ENCODE measurements at places on chromosomes 7 and 10.

DNA sequence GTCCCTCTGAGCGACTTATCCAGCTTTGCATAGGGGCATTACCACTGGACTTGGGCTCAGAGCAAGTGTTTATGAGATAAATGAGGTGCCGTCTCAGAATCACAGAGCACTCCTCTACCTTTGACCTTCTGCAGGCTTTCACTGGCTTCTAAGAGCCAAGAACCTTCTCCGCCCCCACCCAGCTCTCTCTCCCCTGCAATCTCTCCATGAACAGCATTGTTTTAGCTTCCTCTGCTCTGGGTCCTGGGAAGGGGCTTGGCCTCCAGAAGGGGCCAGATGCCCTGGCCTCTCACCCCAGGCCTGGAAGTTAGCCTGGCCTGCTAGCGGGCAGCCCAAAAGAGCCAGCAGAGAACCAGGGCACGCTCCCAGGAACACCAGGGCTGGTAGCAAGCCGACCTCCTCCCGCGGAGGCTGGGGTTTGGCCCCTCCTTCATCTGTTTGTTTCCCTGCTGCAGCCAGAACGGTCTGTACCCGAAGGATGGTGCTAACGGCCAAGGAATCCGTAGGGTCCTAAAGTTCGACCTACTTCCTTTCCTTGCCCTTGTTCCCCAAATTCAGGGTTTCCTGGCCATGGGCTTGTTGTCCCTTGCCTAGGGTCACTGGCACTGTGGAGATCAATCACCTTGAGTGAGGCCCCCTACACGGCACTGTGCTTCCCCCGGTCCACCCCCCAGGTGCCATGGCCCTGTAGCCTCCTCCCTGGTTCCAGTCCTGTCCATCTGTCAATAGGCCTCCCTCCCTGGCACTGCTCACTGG lies 18.7 kb upstream of the DDIT4 start:
- peak; percentile 93 for DNase-seq

- no peak for DNase-seq
Observed at GRCh38 chr7:41448104-41448503, 254.8 kb downstream of the INHBA start.

DNA sequence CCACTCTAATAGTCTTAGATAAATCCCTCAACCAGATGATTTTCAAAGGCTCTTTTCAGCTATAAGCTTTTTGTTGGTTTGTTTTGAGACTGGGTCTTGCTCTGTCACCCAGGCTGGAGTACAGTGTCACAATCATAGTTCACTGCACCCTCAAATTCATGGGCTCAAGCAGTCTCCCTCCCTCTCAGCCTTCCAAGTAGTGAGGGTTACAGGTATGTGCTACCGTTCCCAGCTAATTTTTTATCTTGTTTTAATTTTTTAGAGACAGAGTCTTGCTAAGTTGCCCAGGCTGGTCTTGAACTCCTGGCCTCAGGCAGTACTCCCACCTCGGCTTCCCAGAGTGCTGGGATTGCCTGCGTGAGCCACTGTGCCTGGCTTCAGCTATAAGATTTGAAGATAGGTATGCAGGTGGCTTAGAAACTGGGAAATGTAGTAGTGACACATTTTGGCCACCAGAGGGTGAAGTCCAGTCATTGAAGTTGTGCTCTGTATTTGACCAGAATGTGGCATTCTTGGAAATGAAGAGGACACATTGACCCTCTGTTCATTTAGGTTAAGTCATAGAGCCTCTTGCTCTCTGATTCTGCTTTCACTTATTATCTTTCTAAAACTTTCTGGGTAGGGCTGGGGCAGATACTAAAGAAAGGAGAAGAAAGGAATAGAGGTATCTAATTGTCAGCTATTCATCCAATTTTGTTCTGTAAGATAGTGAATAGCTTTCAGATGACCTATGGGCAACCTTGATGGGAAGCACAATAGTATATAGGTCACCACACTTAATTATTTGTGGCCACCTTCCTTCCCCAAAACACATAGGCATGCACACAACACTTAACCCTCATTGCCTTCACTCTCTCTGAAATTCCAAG lies 36.0 kb downstream of the R3HCC1L start:
- DNase-seq, result no peak

DNA sequence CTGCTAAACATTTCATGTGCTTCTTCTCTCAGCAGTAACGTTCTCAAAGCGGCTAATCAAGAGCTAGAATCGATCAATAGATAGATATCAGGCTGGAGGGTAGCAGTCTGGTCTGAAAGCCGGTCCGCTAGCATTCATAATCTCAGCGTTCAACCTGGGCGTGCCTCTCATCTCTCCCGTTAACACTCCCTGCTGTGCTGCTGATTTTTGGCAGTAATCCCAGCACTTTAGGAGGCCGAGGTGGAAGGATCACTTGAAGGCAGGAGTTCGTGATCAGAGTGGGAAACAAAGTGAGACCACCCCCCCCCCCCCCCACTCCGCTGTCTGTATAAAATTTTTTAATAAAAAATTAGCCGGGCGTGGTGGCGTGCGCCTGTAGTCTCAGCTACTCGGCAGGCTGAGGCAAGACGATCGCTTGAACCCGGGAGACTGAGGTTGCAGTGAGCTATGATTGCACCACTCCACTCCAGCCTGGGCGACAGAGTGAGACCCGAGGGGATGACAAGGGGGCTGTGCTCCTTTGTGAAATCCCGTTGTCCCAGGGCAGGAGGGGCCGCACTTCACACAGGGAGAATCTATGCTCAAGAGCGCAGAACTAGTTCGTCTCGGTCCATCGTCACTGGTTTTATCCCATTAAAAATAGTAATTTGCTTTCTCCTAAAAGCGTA lies 624 bp upstream of the CEP55 start:
- DNase-seq, result no peak

DNA sequence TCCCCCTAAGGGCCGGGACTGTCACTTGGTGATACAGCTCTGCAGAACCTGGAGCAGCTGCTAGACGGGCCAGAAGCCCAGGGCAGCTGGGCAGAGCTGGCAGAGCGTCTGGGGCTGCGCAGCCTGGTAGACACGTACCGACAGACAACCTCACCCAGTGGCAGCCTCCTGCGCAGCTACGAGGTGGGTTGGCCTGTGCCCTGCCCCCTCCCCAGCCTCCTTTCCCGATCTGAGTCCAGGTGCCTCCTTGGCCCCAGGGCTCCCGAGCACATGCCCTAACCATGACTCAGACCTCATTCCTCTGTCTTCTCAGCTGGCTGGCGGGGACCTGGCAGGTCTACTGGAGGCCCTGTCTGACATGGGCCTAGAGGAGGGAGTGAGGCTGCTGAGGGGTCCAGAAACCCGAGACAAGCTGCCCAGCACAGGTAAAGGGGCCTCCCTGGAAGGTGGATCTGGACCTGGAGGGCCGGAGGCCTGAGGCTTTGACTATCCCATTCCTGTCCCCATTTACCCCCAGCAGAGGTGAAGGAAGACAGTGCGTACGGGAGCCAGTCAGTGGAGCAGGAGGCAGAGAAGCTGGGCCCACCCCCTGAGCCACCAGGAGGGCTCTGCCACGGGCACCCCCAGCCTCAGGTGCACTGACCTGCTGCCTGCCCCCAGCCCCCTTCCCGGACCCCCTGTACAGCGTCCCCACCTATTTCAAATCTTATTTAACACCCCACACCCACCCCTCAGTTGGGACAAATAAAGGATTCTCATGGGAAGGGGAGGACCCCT lies 6.4 kb downstream of the NFKB2 start:
- DNase-seq, result no peak

GRCh38 chr10:122568551-122568950 lies 8.0 kb downstream of the DMBT1 start:
- no peak for DNase-seq

GRCh38 chr7:30791114-30791513 lies 19.9 kb downstream of the MINDY4 start:
- no peak for DNase-seq

- peak; percentile 74 for DNase-seq
Observed at GRCh38 chr10:122504610-122504950, 43.2 kb downstream of the HTRA1 start.

DNA sequence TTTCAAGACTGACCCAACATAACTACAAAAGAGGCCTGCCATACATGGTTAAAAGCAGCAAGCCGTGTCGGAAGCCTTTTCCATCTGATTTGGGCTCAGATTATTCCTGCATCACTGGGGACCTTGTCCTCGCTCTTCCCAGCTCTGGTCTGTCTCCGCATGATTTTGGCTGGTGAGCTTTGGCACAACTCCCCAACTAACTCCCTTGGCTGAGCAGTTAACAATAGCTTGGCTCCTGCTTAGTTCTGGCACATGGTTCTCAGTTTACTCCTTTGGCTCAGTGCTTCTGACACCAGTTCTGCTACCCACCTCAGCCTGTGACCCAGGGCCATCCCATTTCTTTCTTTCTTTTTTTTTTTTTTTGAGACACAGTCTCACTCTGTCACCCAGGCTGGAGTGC lies 17.0 kb downstream of the AGK start:
- DNase-seq, result no peak

GRCh38 chr7:146956853-146957252 lies 840.3 kb downstream of the CNTNAP2 start:
- DNase-seq, result no peak

GRCh38 chr7:255038-255435 lies 34.9 kb upstream of the FOXL3 start:
- DNase-seq, result no peak

GRCh38 chr7:122867471-122867980 lies 18.7 kb downstream of the CADPS2 start:
- DNase-seq, result no peak

GRCh38 chr7:79787096-79787495 lies 333.6 kb upstream of the MAGI2 start:
- no peak for DNase-seq

- no peak for DNase-seq
Observed at GRCh38 chr10:63164166-63164623, 31.1 kb downstream of the NRBF2 start.

DNA sequence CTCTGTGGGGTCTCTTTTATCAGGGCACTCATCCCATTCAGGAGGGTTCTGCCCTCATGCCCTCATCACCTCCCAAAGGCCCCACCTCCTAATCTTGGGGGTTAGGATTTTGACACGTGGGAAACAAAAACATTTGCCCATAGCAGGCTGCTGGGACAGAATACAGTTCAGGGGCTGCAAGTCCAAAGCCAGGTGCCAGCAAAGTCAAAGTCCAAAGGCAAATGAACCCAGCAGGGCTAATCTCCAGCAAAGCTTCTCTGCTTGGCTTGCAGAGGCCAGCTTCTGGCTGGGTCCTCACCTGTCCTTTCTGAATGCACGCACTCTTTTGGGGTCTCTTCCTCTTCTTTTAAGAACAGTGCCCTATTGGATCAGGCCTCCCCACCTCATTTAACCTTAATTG lies 359.9 kb downstream of the DPP6 start:
- no peak for DNase-seq

DNA sequence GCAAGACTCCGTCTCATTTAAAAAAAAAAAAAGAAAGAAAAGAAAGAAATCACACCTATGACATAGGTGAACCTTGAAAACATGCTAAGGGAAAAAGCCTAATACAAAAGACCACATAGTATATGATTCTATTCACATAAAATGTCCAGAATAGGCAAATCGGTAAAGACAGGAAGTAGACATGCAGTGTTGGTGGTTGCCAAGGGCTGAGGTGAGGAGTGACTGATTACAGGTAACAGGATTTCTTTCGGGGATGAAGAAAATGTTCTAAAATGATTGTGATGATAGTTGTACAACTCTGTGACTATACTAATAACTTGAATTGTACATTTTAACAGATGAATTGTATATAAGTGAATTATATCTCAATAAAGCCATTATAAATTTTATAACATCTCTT lies 3.3 kb downstream of the XPNPEP1 start:
- DNase-seq, result no peak

GRCh38 chr10:33334153-33334804 lies at the start of gene NRP1:
TSS of gene NRP1 (minus strand) at chr10:33334667. CDS start at chr10:33334382, 285 bp downstream.
- DNase-seq, result peak; percentile 36

DNA sequence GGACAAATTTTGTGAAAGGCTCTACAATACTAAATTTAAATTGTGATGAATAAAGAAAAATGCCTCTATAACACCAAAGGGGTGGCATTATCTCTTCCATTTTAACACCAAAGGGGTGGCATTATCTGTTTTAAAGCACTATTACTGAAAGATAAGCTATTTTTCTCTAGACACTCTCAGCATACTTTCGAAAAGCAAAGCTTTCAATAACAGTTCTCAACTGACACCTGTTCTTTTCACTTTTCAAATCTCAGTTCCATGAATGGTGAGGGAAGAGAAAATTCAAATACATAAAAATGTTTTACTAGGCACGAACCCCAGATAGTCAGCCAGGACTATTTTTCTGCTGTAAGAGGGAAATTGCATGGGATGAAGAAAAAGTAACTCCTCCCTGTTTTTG lies 103.8 kb downstream of the CPEB3 start:
- DNase-seq, result no peak

- DNase-seq, result no peak
Observed at GRCh38 chr7:55018361-55019190, at the start of gene EGFR. TSS of gene EGFR (plus strand) at chr7:55019017. CDS start at chr7:55019278, 261 bp downstream.

DNA sequence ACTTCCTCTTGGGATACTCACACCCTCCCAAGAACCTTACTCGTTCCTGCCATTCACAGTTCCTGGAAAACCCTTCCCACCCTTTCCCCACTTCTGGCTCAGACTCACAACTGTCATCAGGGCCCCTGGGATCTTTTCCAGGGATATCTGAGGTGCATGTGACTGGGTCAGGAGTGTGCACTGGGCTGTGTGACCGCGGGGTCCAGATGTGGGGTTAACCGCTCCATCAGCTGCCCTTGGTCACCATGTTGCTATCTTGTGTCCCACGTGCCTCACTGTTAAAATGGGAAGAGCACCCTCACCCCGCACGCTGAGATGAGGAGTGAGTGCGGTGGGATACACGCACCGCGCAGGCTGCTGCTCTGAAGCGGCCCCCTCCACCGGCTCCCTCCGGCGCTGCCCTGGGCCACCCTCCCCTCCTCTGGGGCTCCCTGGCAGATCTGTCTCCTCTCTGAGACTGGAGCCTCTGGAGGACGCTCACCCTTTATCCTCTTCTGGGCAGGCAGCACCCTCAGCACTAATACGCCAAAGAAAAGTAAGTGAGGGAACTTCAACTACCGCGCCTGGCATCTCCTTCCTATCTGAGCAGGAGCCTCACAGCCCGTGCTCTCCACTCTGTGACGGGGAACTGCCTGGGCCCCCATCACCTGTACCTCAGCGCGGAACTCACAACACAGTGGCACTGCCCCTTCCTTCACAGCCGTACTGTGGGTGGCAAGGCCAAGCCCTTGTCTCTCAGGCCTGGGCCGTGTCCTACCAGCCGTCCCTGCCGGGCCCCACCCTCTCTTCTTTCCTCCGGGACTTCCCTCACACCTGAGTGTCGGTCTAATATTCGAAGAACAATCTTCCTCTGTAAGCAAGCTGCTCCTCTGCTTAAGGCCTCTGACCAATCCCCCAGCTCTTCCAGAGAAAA lies 15.6 kb downstream of the COBL start:
- no peak for DNase-seq

- peak; percentile 78 for DNase-seq
Observed at GRCh38 chr10:42638055-42638820, at the start of gene ZNF33B. TSS of gene ZNF33B (minus strand) at chr10:42638570. CDS start at chr10:42636928, 1,642 bp downstream.

DNA sequence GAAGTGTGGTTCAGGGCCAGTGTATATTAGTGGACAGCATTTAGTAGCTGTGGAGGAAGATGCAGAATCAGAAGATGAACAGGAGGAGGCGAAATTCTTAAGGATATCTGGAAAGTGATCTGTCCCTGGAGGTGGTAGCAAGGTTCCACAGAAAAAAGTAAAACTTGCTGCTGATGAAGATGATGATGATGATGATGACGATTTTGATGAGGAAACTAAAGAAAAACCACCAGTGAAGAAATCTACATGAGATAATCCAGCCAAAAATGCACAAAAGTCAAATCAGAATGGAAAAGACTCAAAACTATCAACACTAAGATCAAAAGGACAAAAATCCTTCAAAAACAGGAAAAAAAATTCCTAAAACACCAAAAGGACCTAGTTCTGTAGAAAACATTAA lies 26.3 kb downstream of the TM9SF3 start:
- no peak for DNase-seq

GRCh38 chr10:14282276-14282675 lies 48.4 kb downstream of the FRMD4A start:
- no peak for DNase-seq
